Stimulated activated CD8-positive, alpha-beta memory T cell treated with anti-CD3 and anti-CD28 coated beads, Interleukin-2, amount 100 ng/mL, for 48 hours (primary cell): ENCODE measurements at places on chromosomes 13 and 19.

GRCh38 chr13:111213964-111214726 lies 99.0 kb downstream of the ARHGEF7 start:
- DNase-seq: no peak

- no peak for DNase-seq
Observed at GRCh38 chr19:17720440-17720839, 1.2 kb downstream of the MAP1S start.

- no peak for DNase-seq
Observed at GRCh38 chr13:100808330-100809128, 133.9 kb upstream of the TMTC4 start.

GRCh38 chr19:50542943-50543342 lies 25.3 kb downstream of the LRRC4B start:
- DNase-seq: no peak

- DNase-seq: no peak
Observed at GRCh38 chr13:64206430-64207225, 2791.0 kb upstream of the PCDH20 start.

- DNase-seq: no peak
Observed at GRCh38 chr19:54521860-54522513, 19.4 kb downstream of the LAIR2 start.

GRCh38 chr13:83880275-83881139 lies 1.8 kb downstream of the SLITRK1 start:
- no peak for DNase-seq

- no peak for DNase-seq
Observed at GRCh38 chr19:19423322-19423721, 17.8 kb downstream of the GATAD2A start.

DNA sequence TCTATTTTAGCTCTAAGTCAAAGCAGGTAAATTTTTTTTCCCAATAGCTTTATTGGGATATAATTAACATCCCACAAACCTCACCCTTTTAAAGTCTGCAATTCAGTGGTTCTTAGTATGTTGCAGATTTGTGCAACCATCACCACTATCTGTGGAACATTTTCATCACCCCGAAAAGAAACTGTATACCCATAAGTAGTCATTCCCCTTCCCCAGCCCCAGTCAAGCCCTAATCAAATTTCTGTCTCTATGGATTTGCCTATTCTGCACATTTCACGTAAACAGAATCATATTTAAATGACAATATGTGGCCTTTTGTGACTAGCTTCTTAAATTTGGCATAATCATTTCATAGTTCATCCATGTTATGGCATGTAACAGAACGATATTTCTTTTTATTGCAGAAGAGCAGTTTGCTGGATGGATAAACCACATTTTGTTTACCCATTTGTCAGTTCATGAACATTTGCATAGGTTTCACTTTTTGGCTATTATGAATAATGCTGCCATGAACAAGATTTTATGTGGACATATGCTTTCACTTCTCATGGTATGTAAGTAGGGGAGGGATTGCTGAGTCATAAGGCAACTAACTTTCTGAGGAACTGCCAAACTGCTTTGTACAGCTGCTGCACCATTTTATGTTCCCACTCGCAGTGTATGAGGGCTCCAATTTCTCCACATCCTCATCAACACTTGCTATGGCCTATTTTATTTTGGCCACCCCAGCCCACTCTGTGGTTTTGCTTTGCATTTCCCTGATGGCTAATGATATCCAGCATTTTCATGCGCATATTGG lies 10.9 kb downstream of the SLC46A3 start:
- no peak for DNase-seq

DNA sequence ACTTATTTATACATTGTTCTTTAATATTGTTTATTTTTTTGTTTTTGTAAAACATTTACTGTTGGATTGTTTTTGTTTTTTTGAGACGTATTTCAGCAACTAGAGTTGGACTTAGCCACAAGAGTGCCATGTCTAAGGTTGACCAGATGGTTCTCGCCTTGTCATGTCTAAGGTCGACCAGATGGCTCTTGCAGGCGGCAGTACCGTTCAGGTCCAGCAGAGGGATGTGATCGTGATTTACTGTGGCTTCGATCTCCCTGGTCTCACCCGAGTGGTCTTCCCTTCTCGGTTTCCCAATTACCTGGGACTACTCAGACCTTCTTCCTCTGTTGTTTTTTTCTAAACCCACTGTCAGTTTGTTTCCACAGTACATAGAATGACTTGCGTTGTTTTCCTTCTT lies 1438.6 kb downstream of the UQCRFS1 start:
- peak; percentile 2 for DNase-seq

DNA sequence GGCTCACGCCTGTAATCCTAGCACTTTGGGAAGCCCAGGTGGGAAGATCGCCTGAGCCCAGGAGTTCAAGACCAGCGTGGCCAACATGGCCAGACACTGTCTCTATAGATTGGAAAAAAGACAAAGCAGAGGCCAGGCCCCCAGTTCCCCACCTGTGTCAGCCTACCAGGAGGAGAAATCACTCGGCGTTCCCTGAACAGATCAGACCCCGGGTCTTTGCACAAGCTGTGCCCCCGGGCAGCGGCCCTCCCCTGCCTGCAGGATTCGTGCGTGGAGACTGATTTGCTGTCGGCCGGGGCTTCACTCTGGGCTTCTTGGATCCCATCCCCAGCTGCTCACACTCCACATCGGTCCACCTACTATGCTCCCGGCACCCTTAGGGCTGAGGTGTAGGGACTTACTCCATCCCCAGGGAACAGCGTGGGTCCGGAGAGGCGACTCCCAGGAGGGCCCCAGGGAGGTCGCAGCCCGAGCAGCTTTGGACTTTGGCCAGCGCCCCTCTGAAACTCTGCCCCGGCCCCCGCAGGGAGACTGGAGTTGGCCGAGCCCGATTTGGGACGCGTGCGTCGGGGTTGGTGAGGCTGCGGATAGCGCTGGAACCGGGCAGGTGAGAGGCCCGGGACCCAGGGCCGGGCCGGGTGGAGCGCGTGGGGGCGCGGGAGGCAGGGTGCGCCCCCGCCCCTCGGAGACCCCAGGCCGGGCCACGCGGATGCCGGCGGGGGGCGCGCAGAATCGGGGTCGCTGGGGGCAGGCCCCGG lies 515 bp upstream of the EFNA2 start:
- no peak for DNase-seq

GRCh38 chr19:10505583-10506229 lies 2.5 kb upstream of the KEAP1 start:
- peak; percentile 74 for DNase-seq

- DNase-seq: no peak
Observed at GRCh38 chr13:28710161-28710560, 8.6 kb downstream of the SLC46A3 start.

DNA sequence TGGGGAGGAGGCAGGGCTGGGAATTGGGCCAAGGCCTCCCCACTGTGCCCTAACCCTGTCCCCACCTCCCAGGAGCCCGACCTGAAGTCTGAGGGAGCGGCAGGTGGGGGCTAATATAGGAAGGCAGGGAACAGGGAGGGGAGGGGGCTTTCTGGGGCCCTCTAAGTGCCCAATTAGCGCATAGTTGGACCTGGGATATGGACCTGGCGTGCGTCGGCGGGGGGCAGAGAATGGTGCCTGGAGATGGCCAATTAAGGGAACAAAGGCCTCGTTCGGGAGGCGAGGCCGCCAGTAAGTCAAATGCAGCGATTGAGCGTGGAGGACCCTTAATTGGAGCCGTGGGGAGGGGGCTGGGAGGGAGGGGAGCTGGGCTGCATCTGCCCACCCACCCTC lies at the start of gene C19orf85:
TSS of gene C19orf85 (minus strand) at position 90 of the 393 bp plus-strand sequence. CDS start 197 bp downstream, outside the sequence.
- no peak for DNase-seq

DNA sequence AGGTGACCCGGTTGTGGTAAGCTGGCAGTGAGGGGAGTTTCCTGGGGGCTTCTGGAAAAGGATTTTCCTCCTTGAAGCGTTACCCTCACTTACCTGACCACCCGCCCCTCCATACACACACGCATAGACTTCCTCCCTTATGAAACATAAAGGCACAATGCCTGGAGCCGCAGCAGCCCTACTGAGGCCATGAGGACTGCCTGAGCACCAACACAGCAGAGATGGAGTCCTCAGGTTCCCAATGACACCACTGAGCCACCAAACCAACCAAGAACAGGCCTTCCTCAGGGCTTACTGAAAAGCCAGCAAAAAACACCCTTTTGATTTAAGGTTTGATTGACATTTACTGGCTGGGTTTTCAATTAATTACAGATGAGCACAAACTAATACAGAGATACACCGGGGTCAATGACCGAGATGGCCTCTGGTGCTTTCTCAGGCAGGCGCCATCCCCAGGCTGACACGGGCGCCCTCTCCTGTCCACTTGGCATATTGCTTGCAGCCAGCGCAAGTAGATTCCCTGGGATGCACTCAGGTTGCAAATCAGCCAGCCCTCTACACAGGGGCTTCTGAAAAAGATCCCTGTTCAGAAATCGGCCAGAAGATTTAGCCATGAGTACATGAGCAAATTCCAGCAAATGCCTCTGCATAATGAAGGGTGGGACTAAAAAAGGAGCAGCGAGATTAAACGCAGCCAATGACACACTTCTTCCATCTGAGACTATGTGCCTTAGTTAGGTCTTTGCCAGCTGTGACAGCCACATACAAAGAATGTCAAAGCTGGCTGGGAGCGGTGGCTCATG lies 14.8 kb downstream of the OPA3 start:
- peak; percentile 60 for DNase-seq

GRCh38 chr19:21586311-21587116 lies 81.1 kb downstream of the ZNF429 start:
- DNase-seq: no peak

- DNase-seq: no peak
Observed at GRCh38 chr19:19662871-19663255, 613 bp downstream of the ATP13A1 start.

GRCh38 chr19:57190301-57190700 lies 999 bp upstream of the ZNF264 start:
- DNase-seq: no peak

DNA sequence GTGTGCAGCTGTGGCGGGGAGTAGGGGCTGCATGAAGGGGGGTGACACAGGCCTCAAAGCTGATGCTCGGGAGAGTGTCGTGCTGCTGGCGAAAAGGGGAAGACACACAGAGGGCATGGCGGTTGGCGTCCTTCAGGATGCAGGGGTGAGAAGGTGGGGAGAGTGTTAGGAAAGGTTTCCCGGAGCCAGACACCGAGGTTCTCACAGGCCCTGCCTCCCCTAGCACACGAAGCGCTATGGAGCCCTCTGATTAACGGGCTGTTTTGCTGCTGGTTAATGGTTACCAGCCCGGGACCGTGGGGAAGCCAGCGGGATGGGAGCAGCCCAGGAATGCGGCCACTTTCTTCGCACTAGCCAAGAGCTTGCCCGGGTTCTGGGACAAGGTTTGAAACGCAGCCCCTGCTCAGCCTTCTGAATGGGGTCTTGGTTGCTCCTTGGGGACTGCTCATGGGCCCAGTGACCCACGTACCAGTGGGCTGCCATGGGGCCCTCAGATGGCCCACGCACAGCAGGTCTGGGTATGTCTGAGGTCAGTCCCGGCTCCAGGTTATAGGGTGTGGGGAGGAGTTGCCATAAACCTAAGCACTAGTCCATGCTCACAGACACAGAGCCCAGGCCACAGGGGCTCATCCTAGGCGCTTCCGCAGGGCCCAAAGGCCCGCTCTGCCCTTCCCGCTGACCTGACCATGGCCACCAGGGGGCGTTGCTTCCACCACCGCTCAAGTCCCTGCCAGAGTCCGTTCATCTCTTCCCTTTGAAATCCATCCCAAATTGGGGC lies 31.3 kb upstream of the ISYNA1 start:
- peak; percentile 52 for DNase-seq

- DNase-seq: no peak
Observed at GRCh38 chr13:97008643-97009042, 14.4 kb upstream of the OXGR1 start.

GRCh38 chr19:33100894-33101644 lies 20.1 kb downstream of the GPATCH1 start:
- no peak for DNase-seq

- no peak for DNase-seq
Observed at GRCh38 chr13:41970022-41970421, 9.1 kb upstream of the VWA8 start.

- DNase-seq: no peak
Observed at GRCh38 chr13:41188584-41188983, 5.8 kb downstream of the KBTBD7 start.

DNA sequence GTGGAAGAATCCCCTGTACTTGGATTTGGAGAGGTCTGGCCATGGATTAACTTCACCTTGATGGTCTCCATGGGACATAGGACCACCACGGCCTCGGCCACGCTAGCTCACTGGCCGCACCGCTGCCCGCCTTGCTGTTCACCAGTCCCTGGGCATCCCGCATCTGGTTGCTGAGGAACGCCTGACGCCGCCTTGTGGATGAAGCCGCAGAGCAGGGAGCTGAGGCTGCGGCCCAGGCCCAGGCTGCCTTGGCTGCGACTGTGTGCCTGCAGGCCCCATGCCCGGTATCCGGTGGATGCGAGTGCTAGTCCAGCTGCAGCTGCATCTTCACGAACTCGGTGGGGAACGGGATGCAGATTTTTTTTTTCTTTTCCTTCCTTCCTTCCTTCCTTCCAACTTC lies 1407.1 kb downstream of the UQCRFS1 start:
- no peak for DNase-seq

GRCh38 chr19:39402346-39403300 lies 4.0 kb upstream of the ZFP36 start:
- DNase-seq: peak; percentile 80

DNA sequence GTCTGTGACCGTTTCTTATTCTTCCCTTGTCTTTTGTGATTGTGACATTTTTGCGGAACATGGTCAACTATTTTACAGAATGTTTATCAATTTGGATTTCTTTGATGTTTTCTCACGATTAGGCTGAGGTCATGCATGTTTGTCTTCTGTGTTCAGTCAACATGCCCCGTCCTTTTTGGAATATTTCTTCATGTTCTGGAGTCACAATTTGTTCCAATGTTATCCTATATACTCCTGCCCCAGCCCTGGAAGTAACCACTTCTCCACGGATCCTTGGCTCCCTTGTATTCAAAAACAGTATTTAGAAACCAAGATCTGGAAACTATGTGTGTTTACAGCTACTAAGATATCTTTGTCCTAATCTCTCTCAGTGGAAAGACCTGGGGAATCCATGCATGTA lies 9.6 kb downstream of the CARD8 start:
- no peak for DNase-seq

DNA sequence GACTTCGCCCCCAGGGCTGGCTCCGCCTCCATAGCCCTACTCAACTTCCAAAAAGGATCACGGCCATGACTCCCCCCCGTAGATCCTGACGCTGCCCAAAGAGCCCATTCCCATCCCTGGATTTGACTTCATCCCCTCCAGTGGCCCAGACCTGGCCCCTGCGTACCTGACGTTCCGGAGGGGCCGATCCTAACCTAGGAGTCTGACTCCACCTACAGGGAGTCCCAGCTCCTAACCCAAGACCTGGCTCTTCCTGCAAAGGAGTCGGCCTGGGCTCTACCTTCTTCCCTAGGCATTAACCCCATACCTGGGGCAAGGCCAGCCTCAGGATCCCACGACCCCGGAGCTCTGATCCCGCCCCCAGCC lies 10.8 kb downstream of the STAP2 start:
- DNase-seq: no peak

- peak; percentile 41 for DNase-seq
Observed at GRCh38 chr19:16714702-16715287, 4.9 kb upstream of the NWD1 start.

GRCh38 chr13:54989418-54989817 lies 1960.8 kb downstream of the OLFM4 start:
- no peak for DNase-seq

GRCh38 chr13:26688286-26688685 lies 72.3 kb downstream of the GPR12 start:
- DNase-seq: no peak
